ENCODE measurements at places on chromosomes 2 and 18.

DNA sequence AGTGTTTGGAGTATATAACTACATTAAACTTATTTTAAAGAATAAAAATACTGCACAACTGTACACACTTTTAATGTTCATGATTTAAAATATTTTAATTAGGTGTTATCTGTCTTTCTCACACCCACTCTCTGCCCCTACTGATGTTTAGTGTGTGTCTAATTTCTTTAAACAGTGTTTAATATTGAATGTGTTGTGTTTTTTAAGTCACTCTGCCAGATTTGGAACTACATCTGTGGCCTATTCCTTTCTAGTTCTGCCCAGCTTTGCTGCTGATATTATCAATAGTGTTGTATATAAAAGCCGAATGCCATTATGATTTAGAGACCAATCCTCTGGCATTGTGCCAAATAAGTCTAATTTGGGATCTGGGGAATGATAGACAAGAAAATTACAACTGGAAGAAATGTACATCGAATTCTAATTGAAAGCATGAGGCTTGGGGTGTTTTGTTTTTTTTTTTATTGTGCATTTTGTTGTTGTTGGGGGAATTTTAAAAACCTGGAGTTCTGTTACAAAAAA is 398.0 kb downstream of the CPS1 start:
- no peak for DNase-seq

GRCh38 chr2:16034151-16034974 is 94.0 kb downstream of the MYCN start:
- DNase-seq: no peak

GRCh38 chr2:52542297-52542696 is 1225.3 kb upstream of the CHAC2 start:
- DNase-seq: no peak

DNA sequence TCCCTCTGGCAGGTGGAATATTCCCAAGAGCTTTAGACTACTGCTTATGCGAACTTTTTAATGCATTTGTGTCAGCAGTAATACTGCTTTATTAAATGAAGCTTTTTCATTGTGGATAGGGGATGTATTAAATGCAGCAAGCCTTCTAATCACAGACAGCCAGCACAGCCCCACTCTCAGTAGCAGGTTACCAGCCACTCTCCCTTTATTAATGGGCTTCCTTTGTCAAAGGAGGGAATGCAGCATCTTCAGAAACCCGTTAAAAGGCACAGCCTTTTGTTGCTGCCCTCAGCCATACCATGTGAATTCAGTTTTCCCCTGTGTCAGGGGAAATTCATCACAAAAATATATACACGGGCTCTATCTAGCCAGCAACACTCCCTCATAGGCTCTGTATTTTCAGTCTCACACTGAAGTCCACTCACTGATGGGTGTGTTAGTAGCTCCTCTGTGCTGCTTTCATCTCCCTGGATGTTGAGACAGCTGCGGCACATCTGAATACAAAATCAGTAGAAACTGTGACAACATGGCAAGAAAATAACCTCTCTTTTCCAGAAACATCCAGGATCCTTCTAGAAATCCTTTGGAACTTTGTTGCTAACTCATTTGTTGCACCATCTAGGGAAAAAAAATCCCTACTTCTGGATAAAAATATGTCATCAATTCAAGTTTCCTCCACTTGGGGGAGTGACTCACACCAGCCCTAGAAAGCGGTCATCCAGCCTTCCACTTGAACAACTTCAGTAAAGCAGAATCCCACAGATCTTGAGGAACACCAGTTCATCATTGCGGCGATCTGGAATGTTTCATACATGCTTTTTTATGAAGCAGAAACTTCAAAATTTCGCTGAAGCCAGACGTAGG is 48.4 kb downstream of the LRRTM1 start:
- no peak for DNase-seq

GRCh38 chr18:1394966-1395365 is 490.3 kb downstream of the ADCYAP1 start:
- DNase-seq: no peak

DNA sequence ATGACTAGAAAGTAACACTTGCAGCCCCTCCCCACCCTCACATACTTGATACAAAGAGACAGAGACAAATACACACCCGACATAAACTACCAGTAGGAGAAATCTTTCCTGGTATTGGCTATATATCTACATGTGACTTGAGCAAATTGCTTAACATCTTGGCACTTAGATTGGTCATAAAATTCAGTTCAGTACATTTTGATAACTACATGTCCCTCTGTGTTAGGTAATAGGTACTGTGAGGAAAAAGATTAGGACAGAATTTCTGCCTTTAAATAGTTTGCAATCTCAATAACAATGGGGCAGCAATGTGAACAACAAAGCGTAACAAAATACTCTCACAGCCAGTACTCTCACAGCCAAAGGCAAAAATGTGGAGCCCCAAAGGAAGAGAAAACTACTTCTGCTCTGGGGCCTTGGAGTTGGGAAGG is 670.0 kb upstream of the ACVR2A start:
- no peak for DNase-seq

DNA sequence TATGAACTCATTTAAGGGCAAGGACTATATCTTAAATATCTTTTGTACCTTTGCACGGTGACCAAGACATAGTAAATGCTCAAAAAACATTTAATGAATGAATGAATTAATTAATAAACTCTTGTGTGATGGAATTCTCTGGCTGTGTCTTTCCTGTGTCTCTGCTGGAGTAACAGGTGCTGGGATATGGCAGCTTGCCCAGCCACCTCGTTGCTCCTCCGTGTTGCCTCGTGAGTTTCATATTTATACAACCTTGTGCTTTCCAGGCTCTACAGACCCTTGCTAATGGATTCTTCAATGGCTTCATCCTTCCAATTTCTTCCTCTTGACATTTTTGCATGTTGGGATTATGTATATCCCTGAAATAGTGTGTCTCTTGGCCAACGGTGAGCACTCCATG is 30.4 kb downstream of the CTAGE1 start:
- DNase-seq: no peak
